ENCODE measurements at places on chromosomes 2 and 18.

- DNase-seq: no peak
Observed at GRCh38 chr18:35190948-35191697, 49.7 kb upstream of the ZNF397 start.

DNA sequence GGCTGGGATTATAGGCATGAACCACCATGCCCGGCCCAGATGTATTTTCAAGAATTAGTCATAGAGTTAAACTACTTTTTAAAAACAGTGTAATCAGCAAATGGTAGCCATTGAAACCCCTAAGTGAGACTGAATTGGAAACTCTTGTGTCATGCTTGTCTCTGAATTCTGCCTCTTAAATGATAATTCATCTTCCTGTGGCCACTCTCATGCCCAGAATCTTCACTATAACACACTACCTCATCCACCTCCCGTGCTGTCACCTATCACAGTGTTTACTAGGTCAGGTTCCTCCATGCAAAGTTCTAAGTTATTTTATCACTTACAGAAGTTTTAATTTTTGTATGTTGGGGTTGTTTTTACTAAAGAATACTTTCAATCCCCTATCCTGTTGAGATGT, 197.5 kb downstream of the PHLPP1 start:
- DNase-seq: no peak

DNA sequence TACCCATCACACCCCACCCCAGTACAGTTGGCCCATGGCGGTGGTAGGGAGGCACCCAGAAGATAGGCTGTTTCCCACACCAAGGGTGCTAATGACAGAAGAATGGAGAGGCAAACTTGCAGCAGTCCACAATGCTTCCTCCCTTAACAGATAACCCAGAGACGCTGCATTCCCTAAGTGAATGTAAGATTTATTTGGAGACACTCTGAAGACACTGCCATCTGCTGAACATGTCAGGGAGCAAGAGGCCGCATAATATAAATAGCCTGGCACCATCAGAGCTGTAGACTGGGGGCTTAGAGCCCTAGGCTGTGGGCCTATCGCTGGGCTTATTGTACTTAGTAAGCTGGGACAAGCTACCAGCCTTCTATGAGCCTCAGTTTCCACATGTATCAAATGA, 2.2 kb upstream of the IWS1 start:
- DNase-seq: no peak

DNA sequence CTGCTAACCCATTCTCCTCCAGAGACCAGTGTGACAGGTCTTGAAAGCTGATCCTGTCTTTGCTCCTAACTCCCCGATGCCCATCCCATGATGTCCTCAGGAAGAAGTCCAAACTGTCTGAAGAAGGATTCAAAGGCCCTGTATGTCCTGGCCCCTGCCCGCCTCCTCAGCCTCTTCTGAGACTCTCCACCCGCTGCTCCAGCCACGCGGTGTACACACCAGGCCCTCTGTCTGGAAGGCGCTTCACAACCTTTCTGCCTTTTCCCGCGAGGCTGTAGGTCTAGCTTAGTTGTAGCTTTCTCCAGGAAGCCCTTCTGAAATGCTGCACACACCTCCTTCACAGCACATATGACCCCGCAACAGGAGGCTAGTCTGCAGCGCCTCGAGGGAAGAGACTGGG, 23.5 kb upstream of the CRYBA2 start:
- no peak for DNase-seq

- DNase-seq: peak; percentile 84
Observed at GRCh38 chr2:124267794-124268193, 242.7 kb downstream of the CNTNAP5 start.

GRCh38 chr2:240622531-240623235, 2.6 kb upstream of the GPR35 start:
- DNase-seq: no peak

GRCh38 chr2:95361216-95361980, 41.1 kb upstream of the FAHD2A start:
- DNase-seq: no peak
